Stimulated activated naive CD4-positive, alpha-beta T cell (primary cell): ENCODE measurements at places on chromosomes 2 and 18.

DNA sequence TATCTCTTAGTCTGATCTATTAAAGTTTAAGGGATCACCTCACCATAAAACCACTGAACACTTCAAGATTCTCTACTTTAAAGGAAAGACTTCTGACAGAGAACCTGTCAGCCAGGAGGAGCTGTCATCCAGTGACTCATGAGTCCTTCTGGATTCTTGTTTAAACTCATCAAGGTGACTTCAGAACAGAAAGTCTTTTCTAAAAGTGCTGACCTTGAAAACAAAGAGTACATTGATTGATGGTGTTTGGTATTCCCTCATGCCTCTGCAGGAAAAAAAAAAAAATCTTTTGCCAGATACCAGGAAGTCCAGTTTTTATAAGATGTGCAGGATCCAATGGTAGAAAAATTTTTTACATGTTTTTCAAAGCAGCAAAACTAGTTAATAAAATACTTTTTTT is 12.3 kb downstream of the DSG2 start:
- no peak for DNase-seq

GRCh38 chr18:64083916-64084315 is 65.0 kb downstream of the LINC00305 start:
- DNase-seq, result no peak

- no peak for DNase-seq
These were observed 59.0 kb upstream of the SPRED2 start for GRCh38 chr2:65491381-65491905.

DNA sequence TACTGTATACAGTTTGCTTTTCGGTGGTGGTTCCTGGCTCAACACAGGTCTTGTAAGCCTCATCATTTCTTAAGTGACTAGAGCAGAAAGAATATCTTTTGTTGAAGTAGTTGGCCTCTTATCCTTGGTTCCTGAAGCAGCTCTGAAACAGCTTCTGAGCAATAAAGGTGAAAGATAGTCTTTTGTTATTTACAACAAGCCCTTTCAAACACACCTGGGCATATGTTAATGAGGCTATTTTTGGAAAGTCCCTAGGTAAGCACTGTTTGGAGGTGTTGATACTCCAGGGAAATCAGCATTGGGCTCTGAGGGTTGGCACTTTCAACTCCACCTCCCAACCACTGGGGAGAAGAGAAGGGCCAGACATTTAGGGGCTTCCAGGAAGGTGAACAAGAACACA is 211.0 kb downstream of the MCFD2 start:
- no peak for DNase-seq

GRCh38 chr18:8841781-8842485 is 136.6 kb downstream of the MTCL1 start:
- DNase-seq, result no peak
